ENCODE measurements at places on chromosomes 3 and 15.

GRCh38 chr3:189567766-189568420 lies 63.3 kb upstream of the TP63 start:
- no peak for DNase-seq

GRCh38 chr3:90253131-90253530 lies 1145.7 kb downstream of the EPHA3 start:
- no peak for DNase-seq

DNA sequence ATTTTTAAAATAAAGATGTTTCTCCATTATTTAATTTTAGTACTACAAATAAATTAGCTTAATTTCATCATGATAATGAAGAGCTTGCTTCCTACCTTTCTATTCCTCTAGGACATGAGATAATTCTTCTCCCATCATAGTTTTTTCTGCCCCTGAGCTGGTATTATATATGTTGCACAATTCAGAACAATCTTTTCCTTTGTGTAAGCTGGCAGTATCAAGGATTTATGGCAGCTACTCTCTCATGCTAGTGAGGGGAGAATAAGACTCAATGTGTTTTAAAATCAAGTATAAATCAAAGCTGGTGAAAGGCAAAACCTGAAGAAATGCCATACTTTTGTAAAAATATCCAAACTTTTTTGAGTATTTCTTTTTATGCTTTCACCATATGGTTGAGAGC lies 1405.3 kb downstream of the SI start:
- DNase-seq = no peak

- DNase-seq = no peak
These were observed 6.6 kb downstream of the PRKCD start for GRCh38 chr3:53167418-53168174.

GRCh38 chr3:157089455-157090221 lies 70.3 kb downstream of the CCNL1 start:
- peak; percentile 79 for DNase-seq

DNA sequence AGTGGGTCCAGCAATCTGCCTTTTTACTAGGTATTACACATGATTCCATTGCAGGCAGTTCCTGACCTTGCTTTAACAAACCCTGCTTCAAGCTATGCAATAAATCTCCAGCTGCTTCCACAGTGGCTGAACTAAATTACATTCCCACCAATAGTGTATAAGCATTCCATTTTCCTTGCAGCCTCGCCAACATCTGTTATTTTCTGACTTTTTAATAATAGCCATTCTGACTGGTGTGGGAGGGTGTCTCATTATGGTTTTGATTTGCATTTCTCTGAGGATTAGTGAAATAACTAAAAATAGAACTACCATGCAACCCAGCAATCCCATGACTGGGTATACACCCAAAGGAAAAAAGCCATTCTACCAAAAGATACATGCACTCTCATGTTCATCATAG lies 36.4 kb upstream of the DNAJC13 start:
- no peak for DNase-seq

DNA sequence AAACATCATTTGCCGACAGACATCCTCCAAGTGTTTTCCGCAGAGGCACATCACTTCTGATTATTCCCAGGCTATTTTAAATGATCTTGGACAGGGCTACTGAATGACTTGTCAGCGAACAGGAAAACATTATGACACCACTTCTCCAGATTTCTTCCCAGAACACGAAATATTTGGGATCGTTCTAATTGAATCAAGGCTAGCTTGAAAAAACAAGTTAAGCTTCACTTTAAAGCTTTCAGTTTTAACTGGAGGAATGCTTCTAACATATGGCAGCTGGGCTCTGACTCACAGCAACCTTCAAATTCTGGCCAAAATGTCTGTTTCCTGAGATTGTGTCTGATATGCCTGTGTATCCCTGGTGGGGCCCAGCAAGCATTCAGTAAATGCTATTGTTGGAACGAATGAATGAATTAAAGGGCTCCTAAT lies 127.0 kb upstream of the ICE2 start:
- peak; percentile 99 for DNase-seq

GRCh38 chr15:25909806-25910205 lies 46.7 kb upstream of the ATP10A start:
- DNase-seq = no peak

DNA sequence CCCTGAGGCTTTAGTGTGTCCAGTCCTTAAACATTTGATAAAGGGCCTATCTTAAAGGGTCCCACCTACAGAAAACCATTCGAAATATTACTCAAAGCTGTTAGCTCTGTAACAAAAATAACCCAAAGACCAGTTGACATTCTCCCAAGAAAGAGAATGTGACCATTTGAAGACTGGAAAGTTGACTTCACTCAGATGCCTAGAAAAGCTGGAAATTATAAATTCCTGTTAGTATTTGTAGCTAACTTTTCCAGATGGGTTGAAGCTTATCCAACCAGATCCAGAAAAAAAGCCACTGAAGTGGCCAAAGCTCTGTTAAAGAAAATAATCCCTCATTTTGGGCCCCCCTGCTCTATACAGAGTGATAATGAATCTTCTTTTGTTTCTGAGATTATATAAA lies 408.4 kb downstream of the PLOD2 start:
- no peak for DNase-seq

GRCh38 chr3:172635588-172635987 lies 75.3 kb downstream of the NCEH1 start:
- DNase-seq = peak; percentile 45

DNA sequence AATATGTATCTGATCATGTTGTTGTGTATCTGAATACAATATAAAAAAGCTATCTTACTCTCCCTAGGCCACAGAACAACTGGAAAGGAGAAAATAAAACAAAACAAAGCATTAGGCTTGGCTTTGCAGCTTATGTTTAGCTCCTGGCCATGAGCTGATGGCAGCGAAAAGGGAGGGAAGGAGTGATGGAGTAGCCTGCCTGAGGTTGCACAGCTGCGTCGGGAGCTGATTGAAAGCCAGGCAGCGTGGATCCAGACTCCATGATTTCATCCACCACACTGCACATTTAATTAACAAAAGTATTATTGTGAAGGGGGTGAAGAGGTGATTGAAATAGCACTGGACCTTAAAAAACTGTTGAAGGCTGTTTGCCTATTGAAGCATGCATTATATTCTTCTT lies 212.2 kb downstream of the GABRG3 start:
- DNase-seq = no peak

GRCh38 chr3:153038779-153039178 lies 123.2 kb upstream of the RAP2B start:
- no peak for DNase-seq

DNA sequence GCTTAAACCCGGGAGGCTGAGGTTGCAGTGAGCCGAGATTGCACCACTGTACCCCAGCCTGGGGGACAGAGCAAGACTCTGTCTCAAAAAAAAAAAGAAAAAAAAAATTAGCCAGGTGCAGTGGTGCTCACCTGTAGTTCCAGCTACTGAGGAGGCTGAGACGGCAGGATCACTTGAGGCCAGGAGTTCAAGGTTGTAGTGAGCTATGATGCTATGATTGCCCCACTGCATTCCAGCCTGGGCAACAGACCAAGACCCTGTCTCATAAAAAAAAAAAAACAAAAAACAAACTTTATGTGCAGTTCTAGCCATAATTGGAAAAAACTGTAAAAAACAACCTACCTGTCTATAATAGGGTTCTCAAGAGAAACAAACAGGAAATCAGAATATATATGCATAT lies 39.9 kb upstream of the IGF2BP2 start:
- DNase-seq = no peak

DNA sequence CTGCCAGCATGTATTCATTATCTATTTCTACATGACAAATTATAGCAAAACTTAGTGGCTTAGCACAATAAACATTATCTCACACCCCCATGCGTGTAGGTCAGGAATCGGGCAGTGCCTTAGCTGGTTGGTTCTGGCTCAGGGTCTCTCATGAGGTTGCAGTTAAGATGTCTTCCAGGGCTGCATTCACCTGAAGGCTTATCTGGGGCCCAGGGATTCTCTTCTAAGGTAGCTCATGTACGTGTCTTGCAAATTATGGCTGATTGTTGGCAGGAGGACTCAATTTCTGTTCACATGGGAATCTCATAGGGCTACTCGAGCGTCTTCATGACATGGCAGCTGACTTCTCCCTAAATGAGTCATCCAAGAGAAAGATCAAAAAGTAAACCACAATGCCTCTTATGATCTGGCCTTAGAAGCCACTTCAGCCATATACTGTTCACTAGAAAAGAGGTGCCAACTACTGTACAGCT lies 42.9 kb upstream of the TSC22D2 start:
- DNase-seq = no peak

GRCh38 chr3:84223512-84223911 lies 735.3 kb upstream of the CADM2 start:
- no peak for DNase-seq

DNA sequence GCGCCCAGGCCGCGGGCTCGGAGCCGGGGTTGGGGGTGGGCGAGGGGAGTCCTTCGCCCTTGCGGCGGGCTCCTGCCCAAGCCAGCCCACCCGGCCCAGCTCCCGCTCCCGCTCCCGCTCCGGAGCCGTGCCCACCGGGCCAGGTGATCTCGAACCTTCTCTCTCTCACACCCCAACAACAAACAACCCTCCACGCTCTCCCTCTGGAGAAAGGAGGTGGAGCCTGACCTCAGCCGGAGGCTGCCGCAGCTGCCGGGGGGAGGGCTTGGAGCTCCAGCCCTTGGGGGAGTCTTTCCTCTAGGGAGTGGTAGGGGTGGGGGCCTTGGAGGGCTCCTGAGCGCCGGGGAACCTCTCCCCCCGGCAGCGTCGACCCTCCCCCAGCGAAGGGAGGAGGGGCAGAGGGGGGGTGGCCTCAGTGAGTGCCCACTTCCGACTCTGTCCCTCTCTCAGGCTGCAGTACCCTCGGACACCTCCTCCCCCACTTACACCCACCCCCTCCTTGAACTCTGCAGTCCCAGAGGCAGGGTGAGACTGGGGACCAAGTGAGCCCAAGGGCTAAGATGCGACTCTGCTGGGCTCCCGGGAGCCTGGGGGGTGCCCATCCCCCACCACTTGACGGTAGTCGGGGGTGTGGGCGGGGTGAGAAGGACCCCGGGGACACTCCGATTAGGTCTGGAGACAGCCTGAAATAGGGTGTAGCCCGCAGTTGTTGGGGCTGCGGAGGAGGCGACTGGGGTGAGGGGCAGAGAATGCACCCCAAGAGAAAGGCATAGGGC lies 4.4 kb upstream of the BAHD1 start:
- no peak for DNase-seq

DNA sequence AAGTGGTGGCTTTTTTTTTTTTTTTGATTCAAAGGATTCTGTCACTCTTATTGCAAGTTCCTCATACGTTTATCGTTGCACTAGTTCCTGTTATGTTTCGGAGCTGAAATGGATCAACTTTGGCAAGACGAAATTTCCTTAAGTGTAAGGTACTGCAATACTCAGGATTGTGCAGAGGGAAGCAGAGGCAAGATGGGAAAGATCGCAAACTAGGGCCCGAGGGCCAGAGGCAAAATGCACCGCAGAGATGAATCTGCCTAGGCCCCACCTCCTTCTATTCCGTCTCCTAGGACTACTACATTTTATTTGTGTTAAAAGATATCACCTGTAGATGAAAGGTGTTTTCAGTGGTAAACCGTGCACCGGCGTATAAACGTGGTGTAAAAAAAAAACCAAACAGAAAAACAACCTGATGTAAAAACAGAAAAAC lies 331 bp downstream of the RNU6-1 start:
- peak; percentile 73 for DNase-seq

- peak; percentile 53 for DNase-seq
These were observed 48.5 kb upstream of the RAB6B start for GRCh38 chr3:133944181-133944580.

GRCh38 chr15:98798375-98798893 lies 150.1 kb downstream of the IGF1R start:
- no peak for DNase-seq

DNA sequence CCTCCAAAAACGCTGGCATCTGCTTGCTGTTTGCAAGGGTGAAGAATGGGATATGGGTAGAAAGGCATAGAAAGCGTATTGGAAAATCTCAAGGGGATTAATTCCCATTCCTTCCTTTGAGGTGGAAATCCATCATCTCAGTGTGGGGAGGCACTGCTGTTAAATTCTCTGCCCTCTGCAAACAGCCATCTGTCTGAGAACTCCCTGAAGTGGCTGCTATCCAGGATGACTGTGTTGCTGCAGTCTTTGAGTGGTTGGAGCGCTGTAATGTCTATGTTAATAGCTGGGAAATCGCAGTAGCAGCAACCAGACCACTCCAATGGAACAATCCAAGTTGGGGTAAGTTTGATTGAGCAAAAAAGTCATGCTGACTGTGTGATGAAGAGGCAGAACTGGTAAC lies 625.9 kb downstream of the NLGN1 start:
- no peak for DNase-seq

DNA sequence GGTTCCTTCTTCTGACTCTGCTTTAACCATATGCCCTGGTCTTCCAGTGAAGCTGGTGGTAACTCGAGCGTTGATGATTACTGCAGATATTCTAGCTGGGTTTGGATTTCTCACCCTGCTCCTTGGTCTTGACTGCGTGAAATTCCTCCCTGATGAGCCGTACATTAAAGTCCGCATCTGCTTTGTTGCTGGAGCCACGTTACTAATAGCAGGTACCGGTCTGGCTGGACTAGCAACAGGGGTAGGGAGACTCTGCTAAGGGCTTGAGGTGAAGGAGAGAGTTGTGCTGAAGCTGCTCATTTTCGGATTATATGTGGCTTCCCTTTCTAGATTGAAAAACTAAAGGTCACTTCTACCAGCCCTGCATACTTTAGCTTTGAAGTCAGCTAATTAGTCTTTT lies 16.8 kb downstream of the CLDN16 start:
- no peak for DNase-seq

DNA sequence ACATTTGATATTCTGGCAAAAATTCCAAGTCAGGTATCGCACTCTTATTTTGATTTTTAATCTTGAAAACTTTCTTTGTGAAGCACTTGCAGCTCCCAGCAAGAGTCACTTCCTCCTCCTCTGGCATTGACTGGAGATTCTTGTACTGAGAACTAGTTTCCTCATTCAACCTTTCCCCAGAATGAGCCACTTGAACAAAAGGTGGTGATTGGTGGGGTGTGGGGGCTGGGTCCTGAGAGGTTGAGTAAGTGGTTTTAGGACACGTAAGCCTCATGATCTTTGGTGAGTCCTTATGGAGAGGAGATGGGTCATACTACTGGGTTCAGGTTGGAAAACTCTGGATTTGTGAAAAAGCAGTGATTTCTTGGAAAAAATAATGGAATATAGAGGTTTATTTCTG lies 32.3 kb upstream of the ONECUT1 start:
- DNase-seq = no peak

DNA sequence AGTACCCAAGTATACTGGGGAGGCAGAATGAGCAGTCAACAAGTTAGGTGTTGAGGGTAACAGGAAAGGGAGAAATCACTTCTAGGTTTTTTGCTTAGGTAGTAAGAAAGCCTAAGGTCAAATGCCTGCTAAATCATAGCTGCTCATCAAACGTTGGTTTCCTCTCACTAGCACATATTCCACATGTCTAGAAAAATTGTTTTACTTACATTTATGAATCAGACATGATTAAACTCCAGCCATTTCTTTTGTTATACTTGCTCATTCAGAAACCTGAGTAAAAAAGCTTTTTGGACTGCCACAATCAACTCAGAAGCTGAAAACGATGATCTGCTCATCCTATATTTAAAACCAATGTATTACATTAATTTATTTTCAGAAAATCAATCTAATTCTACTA lies 40.2 kb downstream of the SLC9A9 start:
- DNase-seq = no peak

- DNase-seq = no peak
These were observed 769.5 kb downstream of the TUSC7 start for GRCh38 chr3:117479095-117479494.

GRCh38 chr15:84826369-84826823 lies 9.2 kb downstream of the ALPK3 start:
- no peak for DNase-seq

- no peak for DNase-seq
These were observed 162.2 kb downstream of the LPP start for GRCh38 chr3:188316021-188316722.
